Eye (tissue), 1 donor: ENCODE measurements at places on chromosomes 12 and 14.
A peak's percentile ranks its signal among the peaks of the same experiment; 100 is the strongest.

DNA sequence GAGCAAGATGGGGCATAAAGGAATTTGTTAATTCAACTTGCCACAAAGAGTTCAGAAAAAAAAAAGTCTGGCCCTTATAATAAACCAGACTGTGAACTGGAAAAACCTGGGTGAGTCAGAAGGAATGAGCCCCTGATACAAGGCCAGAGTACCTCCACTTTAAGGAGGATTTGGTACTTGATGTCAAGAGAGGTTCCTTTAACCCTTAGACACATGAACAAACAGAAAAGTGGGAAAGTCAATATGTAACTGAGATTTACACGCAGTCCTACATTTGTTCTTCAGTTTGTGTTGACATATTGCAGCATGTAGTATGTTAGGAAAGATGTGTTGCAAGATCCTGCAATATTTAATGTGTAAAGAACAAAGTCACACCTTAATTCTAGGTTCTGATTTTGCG is 14.2 kb upstream of the SLC38A4 start:
- DNase-seq: no peak

- DNase-seq: no peak
Measured at GRCh38 chr12:53480491-53481442, 18.5 kb downstream of the MAP3K12 start.

- DNase-seq: peak; percentile 45
Measured at GRCh38 chr14:89773644-89774316, 180.8 kb downstream of the EFCAB11 start.

DNA sequence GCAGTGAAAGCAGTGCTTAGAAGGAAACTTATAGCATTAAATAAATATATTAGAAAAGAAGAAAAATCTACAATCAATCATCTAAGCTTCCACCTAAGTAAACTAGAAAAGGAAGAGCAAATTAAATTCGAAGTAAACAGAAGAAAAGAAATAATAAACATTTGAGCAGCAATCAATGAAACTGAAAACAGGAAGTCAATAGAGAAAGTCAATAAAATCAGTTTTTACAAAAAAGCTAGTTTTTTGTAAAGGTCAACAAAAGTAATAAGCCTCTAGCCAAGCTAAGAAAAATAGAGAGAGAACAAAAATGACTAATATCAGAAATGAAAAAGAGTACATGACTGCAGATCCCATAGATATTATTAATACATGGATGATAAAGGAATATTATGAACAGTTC is 34.2 kb upstream of the KTN1 start:
- no peak for DNase-seq

DNA sequence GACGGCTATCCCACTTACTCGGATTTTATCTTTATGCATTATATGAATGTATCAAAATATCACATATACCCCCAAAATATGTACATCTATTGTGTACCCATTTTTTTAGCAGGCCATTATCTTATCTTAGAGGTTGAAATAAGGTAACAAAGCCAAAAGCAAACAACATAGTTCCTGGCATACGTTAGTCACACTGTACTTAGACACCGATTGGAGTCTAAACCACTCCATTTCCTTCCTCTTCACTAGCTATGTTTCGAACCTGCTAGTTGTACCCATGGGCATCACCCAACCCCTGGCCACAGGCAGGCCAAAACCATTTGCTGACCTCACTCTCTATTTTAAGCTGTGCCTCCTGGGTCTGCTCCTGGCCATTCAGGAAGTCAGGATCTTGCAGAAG is 66.3 kb downstream of the GRIN2B start:
- no peak for DNase-seq

DNA sequence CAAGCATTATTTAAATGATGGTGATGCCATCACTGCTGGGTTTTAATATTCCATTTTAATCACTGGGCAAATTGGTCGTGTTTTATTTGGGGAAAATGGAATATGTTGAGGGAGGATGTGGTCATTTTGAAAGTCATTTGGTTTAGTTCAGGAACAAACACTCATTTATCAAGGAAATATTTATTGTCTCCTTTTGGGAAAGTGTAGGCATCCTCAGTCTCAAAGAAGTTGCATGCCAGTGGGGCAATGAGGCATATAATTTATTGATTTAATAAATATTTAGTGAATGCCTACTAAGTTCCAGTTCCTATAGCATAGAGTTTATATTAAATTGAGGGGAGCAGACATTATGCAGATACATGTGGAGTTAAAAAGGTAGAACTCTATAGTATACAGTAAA is 134.3 kb downstream of the NPAS3 start:
- no peak for DNase-seq

DNA sequence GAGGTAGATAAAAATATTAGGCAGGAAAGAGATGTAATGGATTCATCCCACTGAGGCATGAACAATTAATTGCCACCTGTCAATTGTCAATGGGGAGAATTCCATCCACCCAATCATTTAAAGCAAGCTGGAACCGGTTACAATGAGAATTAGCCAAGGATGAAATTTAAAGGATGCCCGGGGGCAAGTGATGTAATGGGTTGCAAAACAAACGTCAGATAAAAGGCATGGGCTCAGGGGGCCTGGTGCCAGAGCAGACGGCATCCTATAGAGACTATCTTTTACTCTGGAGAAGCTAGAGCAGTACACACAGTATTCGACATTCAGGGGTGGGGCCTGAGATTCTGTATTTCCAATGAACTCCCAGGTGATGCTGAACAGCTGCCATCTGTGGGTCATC is 80.5 kb upstream of the ZFP36L1 start:
- DNase-seq: peak; percentile 63

GRCh38 chr12:81712536-81712935 is 46.6 kb downstream of the PPFIA2 start:
- no peak for DNase-seq

DNA sequence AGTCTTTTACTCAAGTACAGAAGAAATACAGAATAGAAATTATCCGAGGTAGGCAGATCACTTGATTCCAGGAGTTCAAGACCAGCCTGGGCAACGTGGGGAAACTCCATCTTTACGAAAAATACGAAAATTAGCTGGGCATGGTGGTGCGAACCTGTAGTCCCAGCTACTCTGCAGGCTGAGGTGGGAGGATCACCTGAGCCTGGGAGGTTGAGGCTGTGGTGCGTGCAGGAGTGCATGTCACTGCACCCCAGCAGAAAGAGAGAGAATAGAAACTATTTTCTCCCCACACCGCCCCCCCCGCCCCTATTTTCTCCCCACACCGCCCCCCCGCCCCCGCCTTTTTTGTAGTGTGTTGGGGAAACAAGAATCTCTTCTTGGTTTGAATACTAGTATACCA is 2.2 kb downstream of the DNM1L start:
- no peak for DNase-seq

- DNase-seq: no peak
Measured at GRCh38 chr12:132357623-132358186, 28.3 kb upstream of the GALNT9 start.

- DNase-seq: no peak
Measured at GRCh38 chr14:66619952-66620351, 112.0 kb downstream of the GPHN start.

GRCh38 chr12:92927436-92928281 is 1.4 kb downstream of the EEA1 start:
- peak; percentile 69 for DNase-seq

DNA sequence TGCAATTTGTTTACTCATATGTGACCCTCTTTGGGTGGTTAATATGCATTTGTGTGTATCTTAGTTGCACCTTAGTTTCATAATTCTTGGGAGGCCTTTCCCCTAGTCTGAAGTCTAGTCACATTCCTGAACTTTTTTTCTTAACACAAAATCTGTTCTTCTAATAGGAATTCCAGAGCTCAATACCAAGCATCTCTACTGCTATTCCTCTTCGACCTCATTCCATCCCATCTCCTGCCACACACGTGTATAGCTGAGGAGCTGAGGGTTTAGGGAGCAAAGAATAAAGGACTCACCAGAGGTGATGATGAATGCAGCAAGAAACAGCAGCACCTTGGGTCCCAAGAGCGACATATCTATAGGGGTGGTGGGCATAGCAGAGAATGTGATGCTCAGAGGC is 875 bp downstream of the MFAP5 start:
- no peak for DNase-seq

DNA sequence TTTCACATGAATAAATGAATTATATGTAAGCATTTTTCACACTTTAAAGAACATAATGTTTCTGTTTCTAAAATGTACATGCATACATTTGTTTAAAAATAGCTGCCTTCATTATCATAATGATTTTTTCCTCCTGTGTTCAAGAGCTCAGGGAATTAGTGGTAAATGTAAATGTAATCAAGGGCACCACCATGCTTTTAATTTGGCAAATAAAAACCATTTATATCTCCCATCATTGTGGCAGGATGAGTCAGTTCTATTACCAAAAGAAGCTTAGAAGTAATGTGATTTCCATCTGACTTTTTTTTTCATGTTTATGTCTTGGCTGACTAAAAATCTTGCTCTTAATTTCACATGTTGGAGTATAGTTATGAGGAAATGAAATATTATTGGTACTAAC is 176.1 kb downstream of the GXYLT1 start:
- DNase-seq: no peak

DNA sequence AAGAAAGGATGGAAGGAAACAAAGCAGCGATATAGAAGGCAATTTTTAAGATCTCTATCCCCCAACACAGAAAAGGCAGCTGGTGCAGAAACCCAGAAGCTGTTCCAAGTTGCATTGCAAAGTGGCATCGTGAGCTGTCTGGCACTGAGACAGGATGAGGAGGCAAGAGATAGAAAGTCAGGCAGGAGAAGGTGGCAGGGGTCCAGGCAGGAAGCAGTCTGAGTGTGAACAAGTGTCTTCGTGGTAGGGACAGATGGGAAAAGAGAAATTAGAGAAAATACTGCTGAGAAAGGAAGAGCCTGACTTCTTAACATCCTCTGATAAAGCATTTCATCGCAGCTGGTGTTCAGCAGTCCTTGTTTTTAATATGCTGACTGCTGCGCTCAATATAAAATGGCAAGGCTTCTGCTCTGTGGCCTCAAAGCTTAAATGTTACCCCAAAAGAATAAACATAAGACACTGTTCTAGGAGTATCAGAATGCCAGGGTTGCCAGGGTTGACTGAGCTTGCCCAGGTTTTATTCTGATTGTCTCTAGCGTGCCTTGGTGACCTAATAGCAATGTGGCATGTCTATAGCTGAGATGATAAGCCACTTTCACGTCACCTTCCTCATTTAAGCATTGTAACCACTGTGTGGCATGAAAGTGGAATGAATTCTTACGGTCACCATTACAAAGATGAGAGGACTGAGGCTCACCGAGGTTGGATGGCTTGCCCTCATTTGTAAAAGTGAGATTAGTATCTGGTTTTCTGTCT is 397.6 kb downstream of the NUAK1 start:
- DNase-seq: no peak

DNA sequence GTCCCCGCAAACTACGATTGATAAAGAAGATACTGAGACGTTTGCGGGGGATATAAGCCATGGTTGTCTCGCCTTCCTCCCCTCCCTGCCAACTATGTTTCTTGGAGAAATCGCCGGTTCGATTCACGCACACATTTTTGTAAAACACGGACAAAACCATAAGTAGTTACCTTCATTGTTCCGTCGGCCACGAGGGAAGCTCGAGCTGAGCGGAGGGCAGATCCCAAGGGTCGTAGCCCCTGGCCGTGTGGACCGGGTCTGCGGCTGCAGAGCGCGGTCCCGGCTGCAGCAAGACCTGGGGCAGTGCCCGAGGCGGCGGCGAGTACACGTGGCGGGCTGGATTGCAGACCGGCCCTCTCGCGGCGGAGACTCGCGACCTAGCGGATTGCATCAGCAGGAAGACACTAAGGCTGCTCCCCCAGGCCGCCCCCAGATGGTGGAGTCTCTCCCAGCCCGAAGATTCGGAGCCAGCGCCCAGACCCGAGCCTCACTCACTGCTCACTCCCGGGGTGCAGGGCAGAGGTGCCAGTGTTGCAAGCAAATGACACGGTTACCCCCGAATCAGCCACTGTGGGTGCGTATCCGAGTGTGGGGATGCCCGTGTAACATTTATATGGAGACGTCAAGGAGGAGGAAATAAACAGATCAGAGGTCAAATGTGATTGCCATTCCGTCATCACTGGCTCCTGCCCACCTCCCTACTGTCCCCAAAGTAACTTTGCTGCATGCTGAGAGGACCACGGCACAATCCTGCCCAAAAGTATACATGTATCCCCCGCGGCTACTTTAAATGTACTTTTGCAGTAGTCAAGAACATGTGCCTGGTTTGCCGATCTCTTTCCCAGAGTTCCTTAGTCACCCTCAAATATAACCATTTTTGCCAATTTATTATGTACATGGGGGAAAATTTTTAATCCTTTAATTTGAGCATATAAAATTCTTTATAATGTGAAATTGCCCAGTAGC is at the start of gene BCAT1:
BCAT1 (minus strand) TSS at position 345 of the 966 bp plus-strand sequence; CDS start at position 176, 169 bp downstream.
- DNase-seq: peak; percentile 85
